ENCODE measurements at places on chromosomes 7 and 10.
A peak's percentile ranks its signal among the peaks of the same experiment; 100 is the strongest.

DNA sequence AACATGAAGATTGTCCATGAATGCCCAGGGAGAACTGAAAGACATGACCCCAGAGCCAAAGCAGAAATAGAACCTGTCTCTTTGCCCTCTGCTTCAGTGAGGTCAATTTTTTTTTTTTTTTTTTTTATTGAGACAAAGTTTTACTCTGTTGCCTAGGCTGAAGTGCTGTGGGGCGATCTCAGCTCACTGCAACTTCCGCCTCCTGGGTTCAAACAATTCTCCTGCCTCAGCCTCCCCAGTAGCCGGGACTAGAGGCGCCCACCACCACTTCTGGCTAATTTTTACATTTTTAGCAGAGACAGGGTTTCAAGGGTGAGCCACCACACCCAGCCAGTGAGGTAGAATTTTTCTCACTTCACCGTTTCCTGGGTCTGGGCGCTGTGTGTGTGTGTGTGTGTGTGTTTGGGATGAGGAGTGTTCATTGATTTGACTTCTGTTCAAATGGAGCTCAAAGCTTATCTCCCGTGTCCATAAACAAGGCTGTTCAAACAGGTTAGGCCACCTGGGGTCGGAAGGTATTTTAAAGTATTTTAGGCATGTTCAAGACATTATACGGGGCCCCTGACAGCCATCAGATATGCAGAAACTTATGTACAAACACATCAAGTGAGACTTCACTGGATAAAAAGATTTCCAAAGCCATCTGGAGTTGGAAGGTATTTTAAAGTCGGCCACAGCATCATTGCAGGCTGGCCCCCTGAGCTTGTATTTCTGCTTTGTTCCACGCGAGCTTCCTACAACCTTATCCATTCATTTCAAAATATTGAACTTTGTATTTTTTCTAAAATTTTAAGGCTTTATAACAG, 93.8 kb downstream of the MAP3K8 start:
- no peak for DNase-seq

GRCh38 chr7:117827862-117828261, 45.4 kb downstream of the CTTNBP2 start:
- no peak for DNase-seq

GRCh38 chr7:16889851-16890415, 8.2 kb upstream of the AGR3 start:
- DNase-seq = no peak

- DNase-seq = peak; percentile 8
These were observed 58.0 kb downstream of the CREM start for GRCh38 chr10:35184527-35185171.

DNA sequence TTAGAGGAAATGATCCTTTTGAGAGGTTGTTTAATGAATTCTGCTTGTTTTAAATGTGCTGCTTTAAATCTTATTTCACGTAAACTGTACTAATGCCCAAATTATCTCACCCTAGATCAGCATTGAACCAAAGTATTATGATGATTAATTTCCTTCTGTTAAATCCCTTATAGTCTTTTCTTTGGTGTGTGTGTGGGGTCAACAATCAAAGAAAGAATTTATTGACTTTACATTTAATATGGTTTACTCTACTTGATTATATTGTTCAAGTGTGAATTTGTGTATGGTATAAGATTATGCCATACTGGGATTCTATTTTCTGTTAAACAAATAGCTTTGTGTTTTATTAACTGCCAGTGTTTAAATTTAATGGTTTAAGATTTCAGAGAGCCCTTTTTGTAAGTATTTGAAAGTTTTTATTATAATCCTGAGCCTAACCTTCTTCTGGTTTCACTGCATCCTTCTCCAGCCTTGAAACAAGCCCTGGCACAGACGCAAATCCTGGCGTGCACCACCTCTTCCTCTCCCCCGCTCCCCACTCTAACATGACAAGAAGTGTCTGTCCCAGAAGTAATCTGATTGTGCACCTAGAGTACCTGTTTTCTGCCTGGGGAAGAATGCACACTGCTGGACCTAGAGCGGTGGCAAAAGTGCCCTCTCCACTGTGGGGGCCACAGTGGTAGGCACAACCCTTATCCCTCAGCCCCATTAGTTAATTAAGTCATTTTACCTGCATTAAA, 70.6 kb downstream of the KAT6B start:
- no peak for DNase-seq

DNA sequence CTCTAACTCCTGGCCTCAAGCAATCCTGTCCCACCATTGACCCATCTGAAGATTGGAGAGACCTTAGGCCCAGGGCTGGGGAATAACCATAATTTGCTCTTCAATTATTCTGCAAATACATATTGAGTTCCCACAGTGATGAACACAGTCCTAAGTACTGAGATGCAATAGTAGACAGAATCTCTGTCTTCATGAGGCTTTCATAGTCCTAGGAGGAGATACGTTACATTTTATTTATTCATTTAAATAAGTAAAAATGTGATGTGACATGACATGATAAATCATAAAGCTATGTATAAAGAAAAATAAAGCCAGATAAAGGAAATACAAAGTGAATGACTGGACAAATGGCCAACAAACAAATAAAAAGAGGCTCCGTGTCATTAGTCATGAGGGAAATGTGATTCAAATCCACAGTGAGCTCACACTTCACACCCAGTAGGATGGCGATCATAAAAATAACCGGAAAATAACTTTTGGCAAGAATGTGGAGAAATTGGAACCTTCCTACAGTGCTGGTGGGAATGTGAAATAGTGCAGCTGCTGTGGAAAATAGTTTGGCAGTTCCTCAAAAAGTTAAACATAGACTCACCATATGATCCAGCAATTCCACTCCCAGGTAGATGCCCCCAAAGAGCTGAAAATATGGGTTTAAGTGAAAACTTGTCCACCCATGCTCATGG, 52.1 kb upstream of the JCAD start:
- DNase-seq = no peak

Measured in NAMALWA (cell line).